Lower leg skin (tissue), 4 donors: ENCODE measurements at places on chromosomes 12 and 14. TPM values are rescaled to one million over a fixed set of nuclear protein-coding genes. Genes with fewer than 3 reads are reported as not detected.

The POLE2 gene
- 0.49 TPM for total RNA-seq

DNA sequence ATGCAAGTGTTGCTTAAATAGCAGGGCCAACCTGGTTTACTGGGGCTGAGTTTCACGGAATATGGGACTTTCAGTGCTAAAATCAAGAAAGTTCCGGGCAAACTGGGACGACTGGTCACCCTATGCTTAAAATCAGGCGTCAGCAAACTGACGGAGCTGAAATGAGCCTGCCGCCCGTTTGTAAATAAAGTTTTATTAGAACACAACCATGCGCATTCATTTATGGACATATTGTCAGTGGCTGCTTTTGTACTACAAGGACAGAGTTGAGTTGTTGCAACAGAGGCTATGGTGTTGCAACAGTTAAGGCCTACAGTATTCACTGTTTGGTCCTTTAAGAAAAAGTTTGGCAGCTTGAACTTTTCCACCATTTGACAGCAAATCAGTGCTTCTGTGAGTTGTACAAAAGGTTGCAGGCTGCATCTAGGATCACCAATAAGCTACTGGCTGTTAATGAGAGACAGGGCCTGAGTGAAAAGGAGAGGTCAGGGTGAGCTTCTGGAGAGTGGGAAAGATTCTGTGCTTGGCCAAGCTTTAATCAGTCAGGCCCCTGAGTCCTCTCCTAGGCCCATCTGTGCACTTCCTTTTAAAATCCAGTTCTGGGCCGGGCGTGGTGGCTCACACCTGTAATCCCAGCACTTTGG is 13.3 kb downstream of the SELPLG start:
- no peak for DNase-seq

The NRXN3 gene
- 1.7 TPM for total RNA-seq

The AJUBA gene
- total RNA-seq = 98.4 TPM

- DNase-seq = no peak
Observed at GRCh38 chr12:98750511-98750910, 105.4 kb downstream of the APAF1 start.

DNA sequence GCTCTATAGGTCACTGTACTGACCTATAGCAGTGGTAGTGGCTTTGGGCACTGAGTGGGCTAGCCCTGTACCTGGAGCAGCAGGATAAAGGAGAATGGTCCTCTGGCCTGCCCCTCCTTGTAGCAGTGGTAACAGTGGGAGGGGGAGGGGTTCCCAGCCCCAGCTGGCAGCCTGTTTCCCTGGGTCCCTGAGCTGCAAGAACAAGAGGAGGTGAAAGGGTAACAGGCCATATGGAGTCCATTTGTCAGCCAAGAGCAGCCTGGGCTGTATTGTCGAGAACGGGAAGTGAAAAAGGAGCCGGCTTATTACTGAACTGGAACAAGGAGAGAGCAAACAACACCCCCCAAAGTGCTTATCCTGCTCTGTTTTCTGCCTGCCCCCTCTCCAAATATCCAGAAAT is 73.8 kb upstream of the SRSF5 start:
- no peak for DNase-seq
